MCF 10A (cell line): ENCODE measurements at places on chromosomes 5 and 9. TPM values are rescaled to one million over a fixed set of nuclear protein-coding genes. Genes with fewer than 3 reads are reported as not detected.
A peak's percentile ranks its signal among the peaks of the same experiment; 100 is the strongest.

ADAMTS19 gene
- not detected in 2 replicates for total RNA-seq

GABRA6 gene
- total RNA-seq: not detected in 2 replicates

DNA sequence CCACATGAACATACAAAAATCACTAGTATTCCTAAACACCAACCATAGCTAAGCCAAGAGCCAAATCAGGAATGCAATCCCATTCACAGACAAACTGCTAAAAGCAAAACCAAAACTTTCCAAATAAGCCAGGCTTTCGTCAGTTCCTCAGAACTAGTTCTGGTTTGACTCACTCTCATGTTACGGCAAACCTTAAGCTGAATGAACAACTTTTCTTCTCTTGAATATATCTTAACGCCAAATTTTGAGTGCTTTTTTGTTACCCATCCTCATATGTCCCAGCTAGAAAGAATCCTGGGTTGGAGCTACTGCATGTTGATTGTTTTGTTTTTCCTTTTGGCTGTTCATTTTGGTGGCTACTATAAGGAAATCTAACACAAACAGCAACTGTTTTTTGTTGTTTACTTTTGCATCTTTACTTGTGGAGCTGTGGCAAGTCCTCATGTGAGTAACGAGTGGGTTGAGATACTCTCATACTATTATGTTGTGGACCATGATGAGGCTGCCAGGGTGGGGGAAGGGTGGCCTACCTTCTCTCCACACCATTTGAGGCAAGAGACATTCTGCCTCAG lies at the start of gene PDCD1LG2:
TSS of gene PDCD1LG2 (plus strand) at position 172 of the 572 bp plus-strand sequence. CDS start 12,016 bp downstream, outside the sequence.
- peak; percentile 66 for DNase-seq

DNA sequence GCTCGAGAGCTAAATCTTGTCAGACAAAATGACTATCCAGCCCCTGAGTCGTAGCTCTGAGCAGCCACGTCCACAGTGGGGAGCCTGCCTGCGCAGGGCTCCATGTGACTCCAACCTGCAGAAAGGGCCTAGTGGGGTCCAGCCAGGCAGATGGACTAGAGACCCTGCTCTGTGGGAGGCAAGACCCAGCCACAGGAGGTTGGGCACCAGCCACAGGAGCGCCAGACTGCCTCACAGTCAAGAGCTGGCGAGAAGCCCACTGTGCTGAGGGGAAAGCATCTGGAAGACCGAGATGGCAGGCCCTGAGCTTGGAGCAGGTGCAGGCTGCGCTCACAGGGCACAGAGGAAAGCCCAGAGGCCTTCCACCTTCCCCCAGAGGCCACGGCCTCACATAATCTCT lies 61.4 kb downstream of the C5orf15 start:
- no peak for DNase-seq

GRCh38 chr5:39189292-39189955 lies 29.9 kb downstream of the FYB1 start:
- DNase-seq: no peak

TRPM3 gene
- total RNA-seq: 0.22 and 0.44 TPM in 2 replicates
